CD14-positive monocyte (primary cell): ENCODE measurements at places on chromosomes 7 and 10.

GRCh38 chr7:46357851-46358250, 436.8 kb upstream of the IGFBP3 start:
- DNase-seq: no peak

DNA sequence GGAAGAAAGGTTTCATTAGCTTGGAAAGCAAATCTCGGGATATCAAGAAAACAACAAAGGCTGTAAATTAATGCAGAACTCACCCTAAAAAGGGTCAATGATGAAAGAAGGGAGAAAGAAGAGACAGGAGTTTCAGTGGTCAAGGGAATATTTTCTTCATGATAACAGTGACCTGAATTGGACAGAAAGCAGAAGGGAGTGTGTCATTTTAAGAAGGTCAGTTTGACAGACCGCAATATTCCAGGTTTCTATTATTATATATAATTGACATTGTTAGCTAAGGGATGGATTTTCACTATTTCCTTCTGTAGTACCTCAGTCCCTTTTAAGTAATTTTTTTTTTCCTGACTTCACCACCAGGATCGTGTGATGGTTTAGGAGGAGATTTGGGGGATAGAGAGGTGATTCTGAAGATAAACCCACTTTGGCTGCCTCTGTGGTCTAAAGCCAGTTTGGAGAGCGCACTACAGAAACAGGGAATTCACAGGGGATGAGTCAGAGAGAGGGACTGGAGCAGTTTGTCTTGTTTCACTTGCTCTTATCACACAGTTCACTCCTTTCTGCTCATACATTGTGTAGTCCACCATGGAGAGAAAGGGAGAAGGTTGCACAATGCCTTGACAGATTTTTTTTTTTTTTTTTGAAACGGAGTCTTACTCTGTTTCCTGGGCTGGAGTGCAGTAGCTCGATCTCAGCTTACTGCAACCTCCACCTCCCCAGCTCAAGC, 417.9 kb downstream of the AUTS2 start:
- no peak for DNase-seq

DNA sequence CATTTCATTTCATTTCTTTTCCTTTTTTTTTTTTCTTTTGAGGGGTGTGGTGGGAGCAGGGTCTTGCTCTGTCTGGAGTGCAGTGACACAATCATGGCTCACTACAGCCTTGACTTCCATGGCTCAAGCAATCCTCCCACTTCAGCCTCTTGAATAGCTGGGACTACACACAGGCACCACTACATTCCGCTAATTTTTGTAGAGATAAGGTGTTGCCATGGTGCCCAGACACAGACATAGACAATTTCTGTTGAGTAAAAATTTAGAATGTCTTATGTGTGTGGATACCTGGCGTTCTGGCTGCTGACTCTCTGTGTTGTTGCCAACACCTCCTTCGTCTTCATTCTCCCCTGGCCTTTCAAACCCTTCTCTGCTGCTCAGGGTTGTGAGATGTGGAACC, 54.0 kb upstream of the PRSS58 start:
- no peak for DNase-seq

GRCh38 chr7:111708072-111708471, 145.8 kb upstream of the IMMP2L start:
- DNase-seq: no peak

DNA sequence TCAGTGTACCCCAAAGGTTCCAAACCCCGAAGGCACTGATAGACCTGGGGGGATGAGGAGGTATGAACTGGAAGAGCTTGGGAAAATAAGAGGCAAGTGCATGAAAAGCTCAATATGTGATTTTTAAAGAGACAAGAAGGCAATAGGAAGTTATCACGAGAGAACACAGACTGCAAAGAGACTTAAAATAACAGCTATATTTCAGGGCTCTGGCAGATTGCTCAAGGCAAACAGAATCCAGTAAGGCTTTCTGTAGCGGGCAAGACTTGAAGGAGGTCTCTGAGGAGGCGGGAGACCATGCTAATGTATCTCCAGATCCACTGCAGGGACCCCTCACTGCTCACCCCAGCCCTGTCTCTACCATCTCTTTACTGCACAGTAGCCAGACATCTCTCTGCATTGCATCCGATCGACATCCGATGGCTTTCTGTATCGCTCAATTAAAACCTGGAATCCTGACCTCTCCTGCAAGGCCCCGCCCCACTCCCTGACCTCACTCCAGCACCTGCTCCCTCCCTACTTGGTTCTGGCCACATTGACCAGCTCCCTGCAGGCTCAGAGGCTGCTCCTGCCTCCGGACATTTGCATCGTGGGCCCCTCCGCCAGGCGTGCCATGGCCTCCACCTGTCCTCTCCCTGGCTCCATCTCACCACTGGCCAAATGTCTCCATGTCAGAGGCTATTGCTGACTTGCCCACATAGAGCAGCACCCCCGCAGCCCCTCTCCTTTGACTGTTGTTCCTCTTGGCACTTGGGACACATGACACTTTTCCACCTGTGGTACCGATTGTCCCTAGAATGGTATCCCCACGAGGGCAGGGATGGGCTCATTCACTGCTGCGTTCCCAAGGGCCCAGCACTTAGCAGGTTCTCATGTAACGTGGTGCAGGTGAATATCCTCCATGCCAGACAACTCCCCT, 118.0 kb downstream of the PRKAG2 start:
- DNase-seq: no peak

DNA sequence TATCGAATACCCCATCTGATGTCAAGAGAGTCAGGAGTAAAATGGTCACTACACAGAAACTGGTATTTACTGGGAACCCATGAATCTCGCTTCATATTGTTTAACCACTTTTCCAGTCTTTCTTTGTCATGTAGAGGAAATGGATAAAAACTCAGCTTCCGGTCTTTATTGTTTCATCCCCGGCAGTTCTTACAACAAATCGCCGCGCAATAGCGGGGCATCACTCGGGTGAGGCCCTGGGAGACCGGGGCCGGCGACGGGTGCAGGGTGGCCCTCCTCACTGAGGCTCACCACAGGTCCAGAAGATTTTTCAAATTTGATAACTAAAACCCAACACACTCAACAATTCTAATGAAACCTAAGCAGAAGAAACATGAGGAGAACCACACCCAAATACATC, 35.6 kb upstream of the PTPRN2 start:
- DNase-seq: no peak

DNA sequence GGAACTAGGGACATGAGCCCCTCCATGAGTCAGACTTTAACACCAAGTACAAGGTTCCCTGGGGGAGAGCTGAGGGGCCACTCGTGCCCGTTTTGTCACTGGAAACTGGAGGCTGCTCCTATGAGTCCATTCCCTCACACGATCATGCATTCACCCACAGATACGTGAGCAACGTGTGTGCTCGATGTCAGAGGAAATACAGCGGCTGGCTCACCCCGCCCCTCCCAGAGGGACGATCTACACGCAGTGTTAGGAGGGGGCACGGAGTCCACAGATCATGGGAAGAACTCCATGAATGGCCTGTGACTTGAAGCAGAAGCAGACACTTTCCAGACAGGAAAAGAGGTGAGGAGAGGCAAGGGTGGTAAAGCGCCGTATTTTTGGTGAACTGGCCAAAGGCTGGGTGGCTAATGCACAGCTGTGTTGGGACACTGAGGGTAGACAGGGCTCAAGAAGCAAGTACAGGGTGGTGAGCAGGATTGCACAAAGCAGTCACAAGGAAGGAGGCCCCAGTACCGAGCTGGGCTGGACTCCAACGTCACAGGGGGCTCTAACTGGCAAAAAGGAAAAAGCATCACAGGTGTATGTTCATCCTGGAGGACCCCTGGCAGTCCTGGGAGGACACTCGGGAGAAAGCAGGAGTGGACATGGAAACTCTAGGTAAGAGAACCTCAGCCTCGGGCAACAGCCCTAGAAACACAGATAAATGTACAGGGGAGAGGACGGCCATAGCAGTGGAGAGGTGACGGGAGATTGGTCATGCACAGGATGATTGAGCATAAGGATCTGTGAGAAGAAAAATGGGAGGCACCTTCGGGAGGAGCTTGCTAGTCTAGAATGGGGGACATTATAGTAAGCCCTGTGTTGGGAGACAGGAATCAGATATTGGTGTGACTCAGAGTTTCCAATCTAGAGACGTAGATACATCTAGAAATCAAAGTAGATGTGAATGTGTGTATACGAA, 41.2 kb downstream of the TNS3 start:
- DNase-seq: no peak

- no peak for DNase-seq
Observed at GRCh38 chr7:79376299-79377025, 77.0 kb downstream of the MAGI2 start.

DNA sequence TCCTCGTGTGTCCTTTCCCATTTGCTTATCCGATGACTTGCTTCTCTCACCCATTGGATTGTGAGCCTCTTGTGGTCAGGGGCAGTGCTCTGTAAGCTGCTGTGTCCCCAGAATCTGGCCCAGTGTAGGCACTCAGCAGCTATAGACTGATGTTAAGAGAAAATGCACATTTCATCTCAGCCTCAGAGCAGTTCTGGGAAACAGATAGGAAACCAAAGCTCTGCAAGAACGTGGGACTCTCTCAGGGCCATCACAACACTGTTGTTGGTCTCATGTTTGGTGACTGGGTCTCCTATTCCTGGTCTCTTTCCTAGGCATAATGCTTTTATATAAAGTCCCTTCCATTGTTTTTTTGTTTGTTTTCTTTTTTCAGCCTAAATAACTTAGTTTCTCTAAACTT, 141.2 kb downstream of the ST7 start:
- no peak for DNase-seq

GRCh38 chr7:13945670-13946069, 43.8 kb downstream of the ETV1 start:
- no peak for DNase-seq

DNA sequence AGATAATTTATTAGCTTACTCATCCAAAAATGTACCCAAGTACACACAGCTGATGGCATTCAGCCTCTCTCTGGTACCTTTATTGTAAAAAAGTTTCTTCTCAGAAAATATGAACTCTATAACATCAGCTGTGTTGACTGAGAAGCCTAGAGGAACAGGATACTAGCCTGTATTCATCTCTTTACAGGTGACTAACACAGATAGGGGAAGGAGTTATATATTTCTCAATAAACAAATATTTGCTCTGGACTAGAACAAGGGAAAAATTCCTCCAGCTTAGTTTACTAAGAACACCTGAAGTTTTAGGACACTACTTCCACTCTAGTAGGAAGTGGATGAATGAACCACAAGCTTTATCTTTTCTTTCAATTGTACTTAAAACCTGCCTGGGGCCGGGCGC, 67.8 kb downstream of the ZNF248 start:
- no peak for DNase-seq
